ENCODE measurements at places on chromosomes 12 and 14.

DNA sequence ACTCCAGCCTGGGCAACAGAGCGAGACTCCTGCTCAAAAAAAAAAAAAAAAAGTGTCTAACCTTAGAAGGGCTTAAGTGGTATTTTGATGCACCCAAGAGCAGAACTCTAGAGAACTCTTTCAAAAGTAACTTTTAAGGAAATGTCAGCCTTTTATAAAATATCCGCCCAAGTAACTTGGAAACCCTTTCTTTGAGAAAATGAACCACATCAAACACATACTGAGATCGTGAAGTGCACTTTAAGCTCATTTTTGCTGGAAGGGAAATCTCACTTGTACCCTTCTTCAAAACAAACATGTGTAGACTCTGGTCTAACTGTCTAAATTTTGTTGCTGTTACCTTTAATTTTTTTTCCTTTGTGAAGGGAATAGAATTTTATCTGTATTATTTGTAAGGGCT, 5.5 kb downstream of the C12orf56 start:
- no peak for DNase-seq

DNA sequence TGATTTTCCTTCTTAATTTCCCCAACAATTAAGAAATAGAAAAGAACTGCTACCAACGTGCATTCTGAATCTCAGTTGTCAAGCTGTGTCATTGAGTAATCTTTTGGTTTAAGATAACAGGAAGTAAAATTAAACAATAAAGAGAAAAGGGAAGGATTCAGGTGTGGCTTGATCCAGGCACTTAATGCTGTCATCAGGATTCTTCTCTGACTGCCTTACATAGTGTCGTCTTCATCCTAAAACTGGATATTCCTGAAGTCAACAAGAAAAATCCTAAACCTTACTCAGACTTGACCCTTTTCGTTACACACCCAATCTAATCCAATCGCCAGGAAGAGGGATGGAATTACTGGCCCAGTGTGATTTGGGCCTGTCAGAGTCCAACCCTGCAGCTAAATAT, 443.8 kb downstream of the MED13L start:
- DNase-seq: no peak

DNA sequence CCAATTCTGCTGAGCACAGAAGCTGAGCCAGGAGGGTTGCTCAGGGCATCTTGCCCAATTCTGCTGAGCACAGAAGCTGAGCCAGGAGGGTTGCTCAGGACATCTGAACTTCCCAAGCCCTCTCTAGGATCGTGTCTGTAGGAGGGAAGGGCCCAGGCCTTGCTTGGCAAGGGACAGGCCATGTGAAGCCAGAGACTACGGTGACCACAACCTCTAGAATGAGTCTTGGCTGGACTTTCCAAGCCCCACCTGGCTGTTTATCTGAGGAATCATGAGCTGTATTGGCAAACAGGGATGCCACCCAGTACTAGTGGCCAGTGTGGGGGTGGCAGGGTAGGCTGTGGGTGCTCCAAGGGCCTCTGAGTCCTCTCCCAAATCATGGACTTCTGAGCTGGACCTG, 7.7 kb upstream of the SERPINA6 start:
- no peak for DNase-seq

DNA sequence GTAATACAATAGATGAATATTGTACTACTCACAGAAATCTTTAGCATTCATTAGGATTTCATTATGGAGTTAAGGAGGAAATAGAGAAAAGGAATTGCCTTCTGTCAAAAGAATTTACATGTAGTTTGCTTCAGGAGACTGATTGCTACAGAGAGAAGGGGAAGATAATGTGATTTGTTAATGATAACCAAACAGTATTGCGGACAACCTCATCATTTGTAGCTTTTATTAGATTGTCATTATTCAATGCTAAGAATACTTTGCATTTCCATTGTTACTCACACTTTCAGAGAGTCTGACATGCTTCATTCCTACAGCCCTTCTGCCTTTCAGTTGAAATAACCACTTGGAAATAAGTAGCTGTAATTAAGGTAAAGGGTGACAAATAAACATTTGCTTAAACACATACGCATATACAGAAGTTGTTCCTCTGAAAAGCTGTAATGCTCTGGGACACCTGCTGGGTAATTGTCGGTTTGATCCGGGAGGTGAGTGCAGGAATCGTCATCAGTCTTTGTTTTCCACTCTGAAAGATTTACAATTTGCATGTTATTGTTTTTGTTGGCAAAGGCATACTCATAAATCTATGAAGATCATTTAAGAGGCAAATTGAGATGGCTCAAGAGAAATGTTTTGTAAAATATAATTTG, 600.2 kb downstream of the TRHDE start:
- no peak for DNase-seq

- DNase-seq: no peak
These were observed 1124.7 kb downstream of the FLRT2 start for GRCh38 chr14:86654558-86655184.

DNA sequence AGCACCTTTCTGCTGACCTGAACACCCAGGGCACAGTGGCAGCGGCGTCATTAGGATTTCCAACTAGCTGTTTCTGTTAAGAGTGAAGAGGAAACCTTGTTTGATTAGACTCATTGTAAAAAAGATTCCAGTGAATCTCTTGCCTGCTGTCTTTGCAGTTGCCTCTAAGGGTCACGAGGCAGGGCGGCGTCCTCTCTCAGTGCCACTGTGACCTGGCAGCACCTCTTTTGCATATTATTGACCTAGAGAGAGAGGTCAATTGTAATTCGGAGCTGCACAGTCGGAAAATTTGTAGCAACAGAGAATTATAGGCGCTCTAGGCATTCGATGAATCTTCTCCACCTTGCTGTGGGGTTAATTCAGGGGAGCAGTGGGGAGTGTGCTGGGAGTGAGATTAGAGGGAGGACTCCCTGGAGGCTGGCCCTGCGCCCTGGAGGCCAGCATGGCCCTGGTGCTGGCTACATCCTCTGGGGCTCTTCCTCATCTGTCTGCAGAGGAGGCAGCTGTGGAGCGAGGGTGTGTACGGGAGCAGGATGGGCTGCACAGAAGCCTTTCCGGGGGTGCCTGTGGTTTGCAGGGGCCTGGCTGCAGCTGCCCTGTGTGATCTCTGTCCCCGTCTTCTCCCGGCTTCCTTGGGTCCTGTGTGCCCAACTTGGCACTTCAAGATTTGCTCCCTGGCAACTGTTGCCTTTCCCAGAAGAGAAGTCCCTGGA, 14.3 kb downstream of the PACS2 start:
- DNase-seq: no peak

- no peak for DNase-seq
These were observed 325.2 kb downstream of the PCNX1 start for GRCh38 chr14:71232506-71232905.

- DNase-seq: no peak
These were observed 69.1 kb upstream of the HOXC13 start for GRCh38 chr12:53869500-53869899.

GRCh38 chr12:26608706-26609105, 224.3 kb downstream of the ITPR2 start:
- DNase-seq: no peak

GRCh38 chr12:24688601-24689000, 260.3 kb downstream of the BCAT1 start:
- DNase-seq: no peak

- no peak for DNase-seq
These were observed 276.8 kb upstream of the TMPO start for GRCh38 chr12:98238515-98239130.

DNA sequence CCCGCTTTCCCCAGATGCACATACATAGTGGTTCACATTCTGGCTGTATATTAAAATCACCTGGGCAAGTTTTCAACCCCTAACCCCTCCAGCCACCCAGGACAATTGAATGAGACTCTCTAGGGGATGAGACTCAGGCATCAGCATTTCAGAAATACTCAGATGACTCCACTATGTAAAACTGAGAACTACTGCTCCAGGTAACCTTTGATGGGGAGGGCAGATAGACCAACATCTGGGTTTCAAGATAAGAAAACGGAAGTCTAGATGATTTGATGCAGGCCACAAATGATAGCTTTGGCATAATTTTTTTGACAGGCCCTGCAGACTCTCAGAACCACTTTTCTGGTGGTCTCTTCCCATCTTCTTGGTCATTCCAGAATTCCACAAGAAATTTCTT, 341.1 kb downstream of the EMP1 start:
- no peak for DNase-seq

- DNase-seq: no peak
These were observed 11.5 kb downstream of the PTGER2 start for GRCh38 chr14:52325630-52326029.

DNA sequence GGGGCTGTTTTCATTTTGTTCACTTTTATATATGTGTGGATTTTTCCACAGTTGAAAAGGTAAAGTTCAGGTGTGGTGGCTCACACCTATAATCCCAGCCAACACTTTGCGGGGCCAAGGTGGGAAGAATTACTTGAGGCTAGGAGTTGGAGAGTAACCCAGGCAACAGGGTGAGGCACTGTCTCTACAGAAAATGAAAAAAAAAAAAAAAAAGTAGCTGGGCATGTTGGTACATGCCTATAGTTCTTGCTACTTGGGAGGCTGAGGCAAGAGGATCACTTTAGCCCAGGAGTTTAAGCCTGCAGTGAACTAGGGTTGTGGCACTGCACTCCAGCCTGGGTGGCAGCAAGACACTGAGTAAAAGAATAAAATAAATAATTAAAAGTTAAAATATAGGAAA, 326.5 kb downstream of the NAV3 start:
- DNase-seq: no peak

DNA sequence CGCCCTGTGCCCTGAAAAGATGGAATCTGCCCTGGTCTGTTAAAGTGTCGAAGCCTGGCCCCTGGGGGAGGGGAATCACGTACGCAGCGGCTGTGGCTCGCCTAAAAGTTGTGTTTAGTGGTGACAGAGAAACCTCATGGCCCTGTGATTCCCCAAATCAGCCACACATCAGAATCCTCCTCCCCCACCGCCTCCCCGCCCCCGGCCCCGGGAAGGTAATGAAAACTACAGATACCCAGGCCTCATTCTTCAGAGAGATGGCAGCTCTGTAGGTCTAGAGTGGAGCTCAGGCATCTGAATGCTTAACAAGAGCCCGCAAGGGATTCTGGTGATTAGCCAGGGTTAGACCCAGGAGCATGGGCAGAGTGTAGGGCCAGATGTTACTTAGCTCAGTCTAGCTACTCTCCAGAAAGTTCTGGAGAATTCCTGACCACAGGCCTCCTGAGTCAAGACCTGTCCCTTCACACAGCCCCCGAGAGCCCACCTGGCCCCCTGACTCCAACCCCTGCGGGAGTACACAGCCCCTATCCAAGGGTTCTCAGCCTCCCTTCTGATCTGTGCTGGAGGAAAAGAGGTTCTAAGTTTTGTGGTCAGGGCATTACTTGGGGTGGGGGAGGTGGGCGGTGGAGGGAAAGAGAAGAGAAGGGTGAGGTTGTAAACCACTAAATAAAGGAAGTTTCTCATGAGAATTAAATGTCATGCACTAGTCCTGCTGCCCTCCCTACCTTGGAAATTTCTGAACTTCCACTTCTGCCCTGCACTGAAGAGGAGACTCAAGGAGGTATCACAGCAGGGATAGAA, 114.8 kb downstream of the PLXNC1 start:
- DNase-seq: peak; percentile 60

DNA sequence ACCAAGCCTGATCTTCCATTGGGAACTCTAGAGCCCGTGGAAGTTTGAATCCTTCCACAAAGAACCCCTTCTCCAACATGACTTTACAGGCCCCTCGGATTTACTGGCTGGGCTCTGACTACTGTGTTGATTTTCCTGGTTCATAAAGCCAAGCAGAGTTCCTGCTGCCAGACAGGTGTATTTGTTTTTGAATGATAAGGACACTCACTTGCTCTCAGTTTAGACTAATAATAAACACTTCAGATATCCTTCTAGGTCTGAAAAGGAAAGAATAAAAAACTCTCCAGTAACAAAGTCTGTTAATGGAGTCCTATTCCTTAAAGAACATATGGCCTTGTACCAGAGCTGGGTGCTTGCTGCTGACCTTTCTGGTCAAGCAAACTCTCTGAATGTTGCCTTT, 31.0 kb downstream of the SIX1 start:
- DNase-seq: no peak

- no peak for DNase-seq
These were observed 187.8 kb downstream of the DACT1 start for GRCh38 chr14:58825606-58826005.

GRCh38 chr14:56137849-56138248, 19.6 kb downstream of the PELI2 start:
- DNase-seq: no peak

- DNase-seq: no peak
These were observed 11.6 kb upstream of the C12orf75 start for GRCh38 chr12:105318651-105319483.

- no peak for DNase-seq
These were observed 30.8 kb downstream of the SCARB1 start for GRCh38 chr12:124832856-124833255.

DNA sequence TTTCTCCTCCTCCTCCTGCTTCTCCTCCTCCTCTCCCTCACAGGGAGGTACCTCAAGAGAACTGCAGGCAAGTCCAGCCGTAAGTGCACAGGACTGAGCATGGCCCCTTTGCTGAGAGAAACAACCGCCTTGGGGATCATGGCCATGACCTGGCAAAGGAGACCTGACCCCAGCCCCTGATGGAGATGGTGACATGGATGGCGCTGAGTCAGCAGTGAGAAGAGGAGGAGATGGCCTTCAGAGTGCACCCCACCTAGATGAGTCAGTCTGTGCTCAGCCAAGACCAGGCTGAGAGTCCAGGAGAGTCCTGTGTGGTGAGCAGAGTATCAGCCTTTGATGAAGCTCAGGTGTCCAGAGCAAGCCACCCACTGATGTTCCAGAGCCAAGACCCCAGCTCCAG, 36.4 kb downstream of the MEG3 start:
- DNase-seq: no peak

GRCh38 chr12:49231878-49232655, 32.8 kb upstream of the TUBA1C start:
- DNase-seq: no peak

- no peak for DNase-seq
These were observed 63.4 kb upstream of the MYL2 start for GRCh38 chr12:110983811-110984210.

All from stimulated activated CD8-positive, alpha-beta memory T cell treated with anti-CD3 and anti-CD28 coated beads, Interleukin-15, amount 100 ng/mL, for 48 hours (primary cell).